A549 treated with GW870086 at 1 μM for 4 hours (cell line): ENCODE measurements at places on chromosomes 7 and 10. TPM values are rescaled to one million over a fixed set of nuclear protein-coding genes. Genes with fewer than 3 reads are reported as not detected.

The ORC5 gene
- 21.4 to 29.6 TPM (median 28.8 TPM) in 5 replicates for total RNA-seq

The COL17A1 gene
- total RNA-seq: 1.5 to 2.2 TPM (median 1.8 TPM) in 5 replicates

The GPNMB gene
- total RNA-seq: 2.5 to 4.7 TPM (median 3.4 TPM) in 5 replicates

The CFAP46 gene
- total RNA-seq: 1.4 to 1.8 TPM (median 1.5 TPM) in 5 replicates

The CYP3A4 gene
- 0.06 to 0.09 TPM in 2 of 5 replicates, not detected in the others for total RNA-seq

The PKD2L1 gene
- total RNA-seq: 0.06 to 0.39 TPM (median 0.08 TPM) in 4 of 5 replicates, not detected in the other

The OPN4 gene
- total RNA-seq: not detected in 5 replicates
